ENCODE measurements at places on chromosomes 13 and 19.

GRCh38 chr19:19234220-19234816 lies 22.6 kb downstream of the NCAN start:
- no peak for DNase-seq

DNA sequence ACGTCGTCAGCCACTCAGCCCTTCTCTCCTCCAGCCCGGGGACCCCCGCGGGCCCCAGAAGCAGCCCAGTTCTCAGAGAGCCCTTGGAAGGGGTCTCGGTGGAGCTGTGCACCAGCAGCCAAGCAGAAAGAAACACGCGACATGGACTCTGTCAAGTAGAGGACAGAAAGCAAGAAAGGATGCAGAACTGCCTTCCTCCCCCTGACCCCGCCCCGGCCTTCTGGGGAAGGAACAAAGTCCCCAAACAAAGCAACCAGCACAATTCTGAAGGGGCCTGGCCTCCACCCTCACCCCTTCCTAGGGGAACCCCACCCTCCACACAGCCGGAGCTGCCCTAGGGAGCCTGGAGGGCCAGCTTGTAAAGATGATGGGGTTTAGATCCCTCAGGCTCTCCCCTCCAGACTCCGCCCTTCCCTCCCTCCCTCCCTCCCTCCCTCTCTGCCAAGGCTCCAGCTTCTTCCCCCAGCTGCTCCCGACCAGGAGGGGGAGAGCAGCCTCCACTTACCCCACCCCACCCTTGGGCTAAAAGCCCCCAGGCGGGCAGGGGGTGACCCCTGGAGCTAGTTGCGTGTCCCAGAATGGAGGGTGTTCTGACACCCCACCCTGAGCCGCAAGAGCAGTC lies 7.8 kb downstream of the LYL1 start:
- no peak for DNase-seq

- DNase-seq = no peak
Observed at GRCh38 chr13:20006206-20006605, 47.7 kb downstream of the ZMYM2 start.

GRCh38 chr19:39413272-39413910 lies 922 bp downstream of the PLEKHG2 start:
- no peak for DNase-seq

DNA sequence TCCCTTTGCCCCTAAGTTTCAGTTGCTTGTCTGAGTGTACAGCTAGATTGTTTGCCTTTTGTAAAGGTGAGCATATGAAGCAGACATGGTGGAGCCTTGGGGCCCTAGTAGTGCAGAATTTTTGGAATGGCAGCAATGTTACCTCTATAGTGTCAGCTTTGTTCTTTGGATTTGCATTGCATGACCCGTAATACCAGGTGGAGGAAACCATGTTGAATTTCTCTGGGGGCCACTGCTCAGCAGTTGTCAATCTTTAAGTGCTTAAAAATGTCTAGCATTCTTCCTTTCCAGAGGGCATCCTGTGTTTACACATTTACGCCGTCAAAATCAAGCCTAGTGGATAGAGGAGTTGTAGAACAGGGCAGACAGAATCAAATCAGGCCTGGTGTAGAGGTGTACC lies 303.3 kb downstream of the ATP8A2 start:
- DNase-seq = no peak

DNA sequence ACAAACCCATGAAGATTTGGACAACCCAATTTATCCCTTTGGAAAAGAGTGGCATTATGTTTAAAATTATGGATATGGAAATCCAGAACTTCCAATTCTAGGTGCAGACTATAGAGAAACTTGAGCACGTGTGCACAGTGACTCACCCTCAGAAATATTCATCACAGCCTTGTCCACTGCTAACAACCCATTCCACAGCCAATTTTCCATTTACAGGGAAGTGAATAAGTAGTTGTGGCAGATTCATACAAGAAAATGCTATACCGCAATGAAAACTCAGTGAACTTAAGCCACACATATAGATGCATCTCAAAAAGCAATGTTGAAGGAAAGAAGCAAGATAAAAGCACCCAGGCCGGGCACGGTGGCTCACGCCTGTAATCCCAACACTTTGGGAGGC lies 133.3 kb downstream of the USP12 start:
- peak; percentile 34 for DNase-seq

GRCh38 chr13:41562083-41562482 lies 104.7 kb downstream of the RGCC start:
- no peak for DNase-seq

DNA sequence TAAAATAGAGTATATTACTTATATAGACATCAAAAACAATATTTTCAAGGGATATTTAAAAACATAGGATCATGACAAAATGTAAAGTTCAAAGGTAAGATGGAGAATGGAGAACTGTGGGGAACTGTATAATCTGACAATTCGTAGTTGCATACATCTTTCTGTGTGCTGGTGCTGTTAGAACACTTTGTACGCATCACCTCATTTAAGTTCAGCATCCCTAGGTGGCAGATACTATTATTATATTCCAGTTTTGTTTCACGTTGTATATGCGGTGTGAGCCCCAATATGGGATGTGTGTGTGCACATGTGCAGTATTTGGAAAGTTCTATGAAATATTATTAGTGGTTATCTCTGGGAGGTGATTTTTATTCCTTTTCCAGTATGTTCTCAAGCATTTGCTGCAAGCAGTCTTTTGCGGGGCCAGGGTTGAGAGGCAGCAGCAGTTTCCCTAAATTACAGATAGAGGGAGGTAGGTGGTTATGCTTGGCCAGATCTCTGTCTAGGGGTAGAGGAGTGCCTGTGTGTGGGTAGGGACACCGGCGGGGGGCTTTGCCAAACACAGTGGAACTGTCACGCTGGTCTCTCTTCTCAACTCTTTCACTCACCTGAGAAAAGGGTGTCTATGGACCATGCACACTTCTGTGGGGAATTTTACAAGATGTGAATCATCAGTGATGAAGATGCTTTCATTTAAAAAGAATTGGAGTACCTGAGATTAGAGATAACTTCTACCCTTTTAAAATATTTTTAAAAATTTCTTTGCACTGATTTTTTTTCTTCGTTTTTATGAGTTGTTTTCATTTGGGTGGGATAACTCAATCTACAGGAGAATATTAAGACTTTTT lies 55.6 kb upstream of the ALOX5AP start:
- no peak for DNase-seq

GRCh38 chr13:42116225-42116624 lies 67.8 kb downstream of the DGKH start:
- DNase-seq = no peak
